Natural killer cell treated with Interleukin-12 subunit alpha and Interleukin-12 subunit beta and Interleukin-15 and Interleukin-18, amount 100 ng/mL, for 72 hours (primary cell): ENCODE measurements at places on chromosomes 16 and 17.
A peak's percentile ranks its signal among the peaks of the same experiment; 100 is the strongest.

DNA sequence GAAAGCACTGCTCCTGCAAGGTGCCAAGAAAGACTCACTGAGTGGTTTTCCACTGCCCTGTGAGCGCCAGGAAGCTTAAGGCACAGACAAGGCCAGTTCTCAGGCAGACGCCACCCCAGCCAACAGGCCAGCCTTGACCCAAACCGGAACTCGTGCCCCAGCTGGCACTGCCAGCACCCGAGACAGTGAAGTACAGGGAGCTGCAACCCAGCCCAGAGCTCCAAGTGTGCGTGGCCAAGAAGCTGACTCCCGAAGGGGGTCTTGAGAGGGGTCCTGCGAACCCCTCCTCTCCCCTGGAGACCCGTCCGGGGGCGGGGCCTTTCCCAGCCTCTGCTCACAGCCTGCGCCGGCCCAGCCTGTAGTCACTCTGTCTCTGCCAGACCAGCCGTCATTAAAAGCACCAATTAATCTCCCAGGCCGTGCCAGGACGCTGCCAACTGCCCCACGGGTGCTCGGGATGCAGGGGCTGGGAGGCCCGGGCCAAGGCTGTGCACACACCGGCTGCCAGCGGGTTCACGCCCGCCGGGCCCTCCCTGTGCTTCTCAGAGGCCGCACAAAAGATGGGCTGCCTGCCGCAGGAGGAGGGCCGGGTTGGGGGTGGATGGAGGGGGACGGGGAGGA lies 4.4 kb upstream of the SOX8 start:
- peaks cover 6% of the 10 kb centered on the region for H3K4me1 ChIP-seq
- no peak overlapping the region for H3K4me3 ChIP-seq
- no peaks in the 10 kb centered on the region for H3K36me3 ChIP-seq
- H3K27me3 ChIP-seq: peaks cover 11% of the 10 kb centered on the region
- no peak overlapping the region for H3K27ac ChIP-seq

GRCh38 chr17:27473748-27474609 lies 17.7 kb downstream of the KSR1 start:
- peak overlapping the region; percentile 85 for H3K4me3 ChIP-seq
- H3K4me1 ChIP-seq: peaks cover 76% of the 10 kb centered on the region
- H3K27ac ChIP-seq: peak overlapping the region; percentile 99

GRCh38 chr17:81514489-81514738 lies 1.8 kb upstream of the ACTG1 start:
- H3K36me3 ChIP-seq: peaks cover 28% of the 10 kb centered on the region
- peak overlapping the region; percentile 87 for H3K4me3 ChIP-seq
- no peak overlapping the region for H3K27ac ChIP-seq
- peaks cover 42% of the 10 kb centered on the region for H3K4me1 ChIP-seq
- no peaks in the 10 kb centered on the region for H3K27me3 ChIP-seq
- no peak for DNase-seq

GRCh38 chr16:27314161-27314723 lies 468 bp downstream of the IL4R start:
- peaks cover 47% of the 10 kb centered on the region for H3K4me1 ChIP-seq
- peaks cover 8% of the 10 kb centered on the region for H3K36me3 ChIP-seq
- peak; percentile 74 for DNase-seq

- no peak overlapping the region for H3K27ac ChIP-seq
- H3K4me3 ChIP-seq: no peak overlapping the region
- H3K36me3 ChIP-seq: no peaks in the 10 kb centered on the region
- no peaks in the 10 kb centered on the region for H3K27me3 ChIP-seq
- no peak for DNase-seq
Observed at GRCh38 chr17:12391468-12391867, 274.2 kb upstream of the MYOCD start.

DNA sequence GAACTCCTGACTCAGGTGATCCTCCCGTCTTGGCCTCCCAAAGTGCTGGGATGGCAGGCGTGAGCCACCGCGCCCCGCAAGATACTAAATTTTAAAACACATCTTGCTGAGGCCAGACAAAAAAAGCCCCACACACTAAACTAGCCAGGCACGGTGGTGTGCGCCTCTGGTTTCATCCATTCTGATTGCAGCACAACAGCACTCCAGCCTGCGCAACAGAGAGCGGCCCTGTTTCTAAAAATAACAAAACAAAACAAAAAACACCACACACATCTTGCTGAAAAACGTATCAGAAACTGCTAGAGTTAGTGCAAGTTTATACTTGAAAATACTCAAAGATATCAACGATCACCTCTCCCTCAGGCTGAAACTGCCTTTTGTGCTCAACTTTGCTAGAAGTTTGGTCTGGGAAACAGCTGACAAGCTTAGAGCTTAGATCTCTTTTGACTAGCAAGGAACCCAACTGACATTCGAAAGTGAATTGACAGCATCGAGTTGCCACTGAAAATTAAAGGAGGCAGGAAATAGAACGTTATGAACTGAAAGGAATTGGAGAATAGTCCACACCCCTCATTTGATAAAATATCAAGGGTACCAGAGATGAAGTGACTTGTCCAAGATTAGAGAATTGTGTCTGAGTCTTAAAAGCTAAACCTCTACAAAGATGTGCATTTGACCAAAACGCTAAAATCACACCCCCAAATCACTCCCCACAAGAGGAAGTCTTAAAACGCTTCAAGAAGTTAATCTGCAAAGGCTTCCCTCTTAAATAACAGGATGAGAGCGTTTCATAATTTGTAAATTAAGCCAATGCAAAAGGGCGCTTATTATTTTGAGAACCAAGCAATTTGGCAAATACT lies 908 bp downstream of the COG4 start:
- H3K36me3 ChIP-seq: peaks cover 30% of the 10 kb centered on the region
- H3K27ac ChIP-seq: peak overlapping the region; percentile 100
- peaks cover 51% of the 10 kb centered on the region for H3K4me1 ChIP-seq
- peak overlapping the region; percentile 99 for H3K4me3 ChIP-seq
- DNase-seq: no peak
